H7 (cell line): ENCODE measurements at places on chromosomes 3 and 15.

DNA sequence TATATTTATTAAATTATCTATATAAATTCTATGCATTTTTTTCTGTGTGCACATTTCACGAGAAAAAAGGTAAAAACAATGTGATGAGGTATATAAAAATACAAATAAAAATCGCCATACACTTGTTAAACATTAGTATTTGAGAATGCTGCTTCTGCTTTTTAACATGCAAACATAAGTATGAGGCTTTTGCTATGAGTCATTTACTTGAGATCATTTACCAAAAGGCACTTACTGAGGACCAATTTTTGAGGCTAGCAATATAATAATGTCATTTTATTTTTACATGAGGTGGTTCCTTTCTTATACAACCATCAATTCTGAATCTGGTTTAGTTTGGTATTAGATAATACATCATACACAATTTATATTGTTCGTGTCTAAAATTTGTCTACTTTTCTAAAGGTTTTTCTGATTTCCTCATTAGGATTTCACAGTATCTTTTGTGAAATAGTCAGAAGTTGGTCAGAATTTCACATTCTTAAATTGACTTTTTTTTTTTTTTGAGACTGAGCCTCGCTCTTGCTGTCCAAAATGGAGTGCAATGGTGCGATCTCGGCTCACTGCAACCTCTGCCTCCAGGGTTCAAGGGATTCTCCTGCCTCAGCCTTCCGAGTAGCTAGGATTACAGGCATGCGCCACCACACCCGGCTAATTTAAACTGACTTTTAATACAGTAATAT lies 25.6 kb downstream of the DCUN1D1 start:
- DNase-seq = no peak

- DNase-seq = no peak
Measured at GRCh38 chr15:89067751-89068150, 20.5 kb upstream of the ABHD2 start.

DNA sequence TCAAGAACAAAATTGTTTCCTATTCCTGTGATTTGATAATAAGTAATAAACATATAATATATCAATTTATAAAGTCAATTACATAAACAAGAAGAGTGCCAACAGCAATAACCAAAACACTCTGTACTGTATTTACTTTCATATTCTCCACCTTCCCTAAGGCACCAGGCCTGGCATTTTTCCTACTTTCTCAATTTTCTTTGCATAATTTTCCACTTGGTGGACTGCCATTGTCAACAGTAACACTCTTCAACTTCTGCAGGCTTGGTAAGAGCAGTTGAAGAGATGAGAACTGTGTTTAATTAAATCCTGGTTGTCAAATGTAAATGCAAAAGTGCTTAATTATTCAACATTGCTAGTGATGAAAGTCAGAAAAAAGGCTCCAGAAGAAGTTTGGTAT lies 229.8 kb upstream of the PLSCR5 start:
- DNase-seq = no peak

DNA sequence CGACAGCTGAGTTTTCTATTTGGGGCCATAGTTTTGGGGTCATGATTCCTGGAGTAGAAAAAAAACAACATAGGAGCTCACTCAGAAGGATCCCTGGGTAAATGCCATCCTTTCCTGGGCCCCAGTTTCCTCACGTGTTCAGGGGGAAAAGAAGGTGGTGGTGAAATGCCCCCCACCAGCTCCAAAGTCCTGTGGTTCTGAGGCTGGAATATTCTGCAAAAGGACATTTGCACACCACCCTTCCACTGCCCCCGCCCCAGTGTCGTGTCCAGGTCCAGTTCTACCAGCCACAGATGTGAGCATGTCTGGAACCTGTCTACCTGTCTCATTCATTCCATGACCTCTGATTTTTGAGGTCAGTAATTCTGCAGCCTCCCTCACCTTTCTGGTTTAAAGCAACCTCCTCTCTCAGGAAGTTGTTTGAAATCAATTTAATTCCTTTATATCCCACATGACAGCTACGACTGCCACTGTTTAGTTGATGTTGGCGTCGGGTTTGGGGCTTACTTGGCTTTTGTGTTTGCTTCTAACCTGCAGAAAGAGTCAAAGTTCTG lies 82.1 kb downstream of the SMAD3 start:
- DNase-seq = no peak

GRCh38 chr3:137300703-137301102 lies 342.9 kb downstream of the IL20RB start:
- no peak for DNase-seq

- no peak for DNase-seq
Measured at GRCh38 chr15:95162531-95162930, 931.2 kb downstream of the MCTP2 start.

- DNase-seq = peak; percentile 48
Measured at GRCh38 chr3:128226186-128226725, 73.0 kb downstream of the EEFSEC start.

DNA sequence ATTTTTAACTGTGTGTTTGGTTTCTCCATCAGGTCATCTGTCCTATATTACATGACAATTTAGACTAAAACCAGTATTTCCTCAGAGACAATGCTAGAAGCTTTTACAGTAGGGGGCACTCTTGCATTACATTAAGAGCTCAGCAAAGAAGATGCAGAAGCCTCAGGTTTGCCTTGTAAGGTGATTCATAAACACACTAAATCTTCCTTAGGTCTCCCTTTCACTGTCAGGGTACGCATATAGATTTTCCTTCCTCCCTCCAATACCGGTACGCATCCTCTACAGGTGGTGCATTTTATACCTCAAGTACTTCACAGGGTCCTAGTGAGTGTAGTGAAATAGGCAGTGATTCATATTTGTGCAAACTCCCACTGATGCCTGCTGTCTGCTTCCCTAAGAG lies 46.5 kb downstream of the CD86 start:
- DNase-seq = peak; percentile 37

GRCh38 chr15:92082006-92082843 lies 228.7 kb downstream of the SLCO3A1 start:
- peak; percentile 75 for DNase-seq

- DNase-seq = no peak
Measured at GRCh38 chr15:91265416-91265940, 165.4 kb downstream of the SV2B start.

DNA sequence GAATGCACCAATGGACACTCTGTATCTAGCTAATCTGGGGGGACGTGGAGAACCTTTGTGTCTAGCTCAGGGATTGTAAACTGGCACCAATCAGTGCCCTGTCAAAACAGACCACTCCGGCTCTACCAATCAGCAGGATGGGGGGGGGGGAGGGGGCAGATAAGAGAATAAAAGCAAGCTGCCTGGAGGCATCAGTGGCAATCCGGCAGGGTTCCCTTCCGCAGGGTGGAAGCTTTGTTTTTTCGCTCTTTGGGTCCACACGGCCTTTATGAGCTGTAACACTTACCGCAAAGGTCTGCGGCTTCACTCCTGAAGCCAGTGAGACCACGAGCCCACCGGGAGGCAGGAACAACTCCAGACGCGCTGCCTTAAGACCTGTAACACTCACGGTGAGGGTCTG lies 827.1 kb downstream of the PLOD2 start:
- DNase-seq = no peak

GRCh38 chr15:86765281-86765680 lies 685.6 kb downstream of the AGBL1 start:
- DNase-seq = no peak

GRCh38 chr3:111465081-111465670 lies 76.8 kb upstream of the CD96 start:
- no peak for DNase-seq

DNA sequence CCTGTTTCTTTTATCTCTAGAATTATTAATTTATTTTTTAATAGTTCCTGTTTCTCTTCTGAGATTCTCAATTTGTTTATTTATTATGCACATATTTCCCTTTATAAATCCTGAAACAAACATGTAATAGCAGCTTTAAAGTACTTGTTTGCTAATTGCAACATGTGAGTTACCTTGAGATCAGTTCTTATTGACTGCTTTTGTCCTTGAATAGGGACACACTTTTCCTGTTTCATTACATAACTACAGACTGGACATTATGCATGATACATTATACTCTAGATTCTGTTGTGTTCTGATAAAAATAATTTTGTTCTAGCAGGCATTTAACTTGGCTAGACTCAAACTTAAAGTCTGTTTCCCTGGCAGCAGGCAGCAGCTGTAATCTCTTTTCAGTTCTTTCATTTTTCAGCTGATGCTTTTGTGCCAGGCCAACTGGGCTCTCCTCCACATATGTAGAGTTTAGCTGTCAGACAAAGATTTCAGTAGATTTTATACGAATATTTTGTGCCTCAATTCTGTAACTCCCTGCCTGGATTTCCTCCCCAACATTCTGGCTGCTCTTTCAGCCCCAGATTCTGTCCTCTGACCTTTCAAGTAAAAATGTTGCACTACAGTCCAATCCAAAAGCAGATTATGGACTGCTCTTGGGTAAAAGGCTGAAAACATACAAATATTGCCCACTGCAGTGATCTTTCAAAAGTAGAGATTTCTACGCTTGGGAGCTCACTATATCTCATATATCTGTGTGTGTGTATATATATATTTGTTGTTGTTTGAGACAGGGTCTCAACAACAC lies 41.9 kb downstream of the PCOLCE2 start:
- no peak for DNase-seq

DNA sequence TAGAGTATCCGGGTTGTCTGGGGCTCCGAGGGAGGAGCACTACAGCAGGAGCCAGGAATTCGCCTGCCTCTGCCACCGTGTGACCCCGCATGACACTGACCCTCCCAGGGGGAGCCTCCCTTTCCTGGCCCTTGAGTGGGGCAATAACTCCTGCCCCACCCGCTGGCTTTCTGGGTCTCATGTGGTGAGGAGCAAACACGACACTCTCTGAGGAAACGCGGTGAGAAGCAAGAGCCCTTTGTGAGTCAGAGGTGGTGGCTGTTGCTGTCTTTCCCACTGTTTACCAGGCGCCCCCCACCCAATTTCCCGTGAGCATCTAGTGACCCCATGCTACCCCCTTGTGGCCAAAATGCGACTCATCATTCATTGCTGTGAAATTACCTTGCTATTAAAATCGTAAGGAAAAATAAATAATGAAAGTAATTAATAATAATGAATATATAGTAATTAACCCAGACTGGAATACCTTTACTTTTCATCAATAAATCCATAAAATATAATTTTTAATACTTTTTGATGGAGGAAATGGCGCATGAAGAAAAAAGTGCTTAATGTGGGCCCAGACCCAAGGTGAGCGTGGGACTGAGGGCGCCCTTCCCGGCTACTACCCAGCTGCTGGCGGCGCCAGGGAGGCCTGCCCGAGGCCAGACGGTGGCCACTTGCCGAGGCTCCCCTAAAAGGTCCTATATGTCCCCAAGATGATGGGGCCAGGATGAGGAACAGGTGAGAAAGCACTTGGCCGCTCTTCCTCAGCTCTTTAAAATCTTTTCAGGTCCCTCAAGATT lies 29.3 kb downstream of the CCNL1 start:
- peak; percentile 86 for DNase-seq

DNA sequence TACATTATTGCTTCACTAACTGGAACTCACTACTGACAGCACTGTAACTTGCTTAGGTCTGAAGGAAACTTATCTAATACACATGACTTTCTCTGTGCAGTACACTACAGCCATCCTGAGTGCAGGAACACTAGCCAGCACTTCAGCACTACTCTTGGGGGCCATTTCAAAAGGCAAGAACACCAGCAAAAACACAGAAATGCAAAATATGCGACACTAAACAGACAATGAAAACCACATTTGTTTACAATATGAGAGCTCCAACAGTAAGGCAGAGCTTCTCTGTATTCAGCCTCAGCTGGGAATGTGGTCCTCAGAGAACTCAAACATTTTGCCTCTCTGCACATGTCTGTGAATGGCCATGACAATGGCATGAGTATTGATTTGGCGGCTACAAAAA lies 109.6 kb downstream of the ARRDC4 start:
- no peak for DNase-seq

GRCh38 chr3:184334470-184335158 lies 2.8 kb upstream of the FAM131A start:
- DNase-seq = no peak

GRCh38 chr15:99578809-99579208 lies 13.0 kb downstream of the MEF2A start:
- DNase-seq = peak; percentile 33

DNA sequence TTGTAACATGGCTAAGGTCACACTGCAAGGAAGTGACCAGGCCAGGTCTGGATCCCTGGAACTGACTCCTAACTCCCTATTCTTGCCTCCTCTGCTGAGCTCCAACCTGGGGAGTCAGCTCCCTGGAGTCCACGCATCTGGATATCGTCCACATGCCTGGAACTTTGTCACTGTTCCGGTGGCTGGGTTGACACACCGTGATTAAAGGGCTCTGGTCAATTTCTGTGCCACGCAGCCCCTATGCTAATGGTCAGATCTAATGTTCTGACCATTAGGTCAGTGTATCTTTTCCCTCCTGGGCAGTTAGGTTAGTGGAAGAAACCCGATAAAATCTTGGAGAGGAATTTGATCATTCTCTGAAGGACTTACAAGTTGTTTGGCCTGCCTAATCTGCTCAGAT lies 1.6 kb upstream of the TPM1 start:
- DNase-seq = no peak

- peak; percentile 56 for DNase-seq
Measured at GRCh38 chr3:53026382-53027162, 19.3 kb downstream of the SFMBT1 start.
